Thoracic aorta (tissue), 2 donors: ENCODE measurements at places on chromosomes 6 and 20. TPM values are rescaled to one million over a fixed set of nuclear protein-coding genes. Genes with fewer than 3 reads are reported as not detected.

Gene PSMA7
- total RNA-seq: 228 TPM

Gene ZNF311
- 0.35 TPM for total RNA-seq

GRCh38 chr6:144477856-144478255 is 192.7 kb downstream of the UTRN start:
- H3K27ac ChIP-seq: no peak overlapping the region
- H3K4me1 ChIP-seq: peaks cover 27% of the 10 kb centered on the region
- H3K36me3 ChIP-seq: peaks cover 6% of the 10 kb centered on the region
- no peaks in the 10 kb centered on the region for H3K27me3 ChIP-seq
- no peak overlapping the region for H3K4me3 ChIP-seq

DNA sequence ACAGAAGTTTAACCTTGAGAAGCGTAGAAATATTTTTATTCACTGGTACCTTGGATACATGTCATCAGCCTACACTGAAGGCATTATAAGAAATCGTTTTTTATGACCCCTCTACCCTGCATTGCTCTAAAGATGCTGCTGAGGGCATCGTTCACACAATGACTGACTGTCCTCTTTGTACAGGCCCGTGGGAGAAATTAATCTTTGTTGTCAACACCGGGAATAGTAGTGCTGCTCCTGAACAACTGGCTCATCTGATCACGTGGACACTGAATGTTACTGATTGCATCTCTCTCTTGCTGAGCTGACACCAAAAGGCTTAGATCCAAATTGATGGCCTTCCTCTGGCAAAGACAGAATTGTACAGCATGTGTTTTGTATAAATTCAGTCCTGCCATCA is 157.1 kb upstream of the SMLR1 start:
- H3K27ac ChIP-seq: no peak overlapping the region
- no peaks in the 10 kb centered on the region for H3K36me3 ChIP-seq
- no peaks in the 10 kb centered on the region for H3K27me3 ChIP-seq

DNA sequence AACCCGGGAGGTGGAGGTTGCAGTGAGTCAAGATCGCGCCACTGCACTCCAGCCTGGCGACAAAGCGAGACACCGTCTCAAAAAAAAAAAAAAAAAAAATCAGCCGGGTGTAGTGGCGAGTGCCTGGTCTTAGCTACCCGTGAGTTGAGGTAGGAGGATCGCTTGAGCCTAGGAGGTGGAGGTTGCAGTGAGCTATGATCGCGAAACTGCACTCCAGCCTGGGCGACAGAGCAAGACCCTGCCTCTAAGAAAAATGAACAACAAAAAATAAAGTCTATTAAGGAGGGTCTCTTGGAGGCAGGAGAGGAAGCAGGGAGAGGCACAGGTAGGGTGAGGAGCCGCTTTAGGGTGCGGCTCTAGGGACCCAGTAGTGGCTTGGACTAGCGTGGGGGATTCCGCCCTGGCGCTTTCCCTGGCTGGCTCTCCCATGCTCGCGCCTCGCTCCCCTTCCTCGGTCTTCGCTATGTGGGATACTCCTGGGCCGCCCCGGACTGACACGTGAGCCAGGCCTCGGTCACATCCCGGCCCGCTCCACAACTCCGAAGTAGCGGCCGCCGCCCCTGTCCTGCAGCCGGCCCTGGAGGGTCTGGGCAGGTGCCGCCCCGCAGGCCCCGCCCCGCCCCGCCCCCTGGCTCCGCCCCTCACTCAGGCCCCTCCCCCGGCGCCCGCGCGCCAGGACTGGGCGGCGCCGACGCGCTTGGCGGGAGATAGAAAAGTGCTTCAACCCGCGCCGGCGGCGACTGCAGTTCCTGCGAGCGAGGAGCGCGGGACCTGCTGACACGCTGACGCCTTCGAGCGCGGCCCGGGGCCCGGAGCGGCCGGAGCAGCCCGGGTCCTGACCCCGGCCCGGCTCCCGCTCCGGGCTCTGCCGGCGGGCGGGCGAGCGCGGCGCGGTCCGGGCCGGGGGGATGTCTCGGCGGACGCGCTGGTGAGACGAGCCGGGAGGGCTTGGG is at the start of gene MYBL2:
MYBL2 (plus strand) TSS at position 739 of the 953 bp plus-strand sequence; CDS start at position 909, 170 bp downstream.
- H3K27me3 ChIP-seq: peaks cover 9% of the 10 kb centered on the region
- H3K27ac ChIP-seq: no peak within 1 kb of the TSS
- H3K36me3 ChIP-seq: no peaks in the 10 kb centered on the region

GRCh38 chr6:146420255-146420654 is 123.4 kb upstream of the RAB32 start:
- no peaks in the 10 kb centered on the region for H3K27me3 ChIP-seq
- no peak overlapping the region for H3K27ac ChIP-seq
- no peaks in the 10 kb centered on the region for H3K36me3 ChIP-seq
- DNase-seq: no peak

GRCh38 chr20:19427480-19427879 is 215.0 kb downstream of the SLC24A3 start:
- H3K36me3 ChIP-seq: no peaks in the 10 kb centered on the region
- no peak overlapping the region for H3K27ac ChIP-seq
- no peak overlapping the region for H3K4me3 ChIP-seq
- no peak for DNase-seq
- peaks cover 6% of the 10 kb centered on the region for H3K4me1 ChIP-seq

GRCh38 chr6:102766963-102767362 is 1373.5 kb downstream of the GRIK2 start:
- no peaks in the 10 kb centered on the region for H3K4me1 ChIP-seq
- DNase-seq: no peak
- no peaks in the 10 kb centered on the region for H3K27me3 ChIP-seq
- no peaks in the 10 kb centered on the region for H3K36me3 ChIP-seq

DNA sequence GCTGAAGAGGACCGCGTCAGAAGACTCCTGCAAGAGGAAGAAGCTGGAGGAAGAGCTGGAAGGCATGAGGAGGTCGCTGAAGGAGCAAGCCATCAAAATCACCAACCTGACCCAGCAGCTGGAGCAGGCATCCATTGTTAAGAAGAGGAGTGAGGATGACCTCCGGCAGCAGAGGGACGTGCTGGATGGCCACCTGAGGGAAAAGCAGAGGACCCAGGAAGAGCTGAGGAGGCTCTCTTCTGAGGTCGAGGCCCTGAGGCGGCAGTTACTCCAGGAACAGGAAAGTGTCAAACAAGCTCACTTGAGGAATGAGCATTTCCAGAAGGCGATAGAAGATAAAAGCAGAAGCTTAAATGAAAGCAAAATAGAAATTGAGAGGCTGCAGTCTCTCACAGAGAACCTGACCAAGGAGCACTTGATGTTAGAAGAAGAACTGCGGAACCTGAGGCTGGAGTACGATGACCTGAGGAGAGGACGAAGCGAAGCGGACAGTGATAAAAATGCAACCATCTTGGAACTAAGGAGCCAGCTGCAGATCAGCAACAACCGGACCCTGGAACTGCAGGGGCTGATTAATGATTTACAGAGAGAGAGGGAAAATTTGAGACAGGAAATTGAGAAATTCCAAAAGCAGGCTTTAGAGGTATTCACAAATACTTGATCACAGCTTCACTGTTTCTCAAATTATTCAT is 8.9 kb upstream of the SNRNP48 start:
- no peaks in the 10 kb centered on the region for H3K36me3 ChIP-seq
- H3K4me3 ChIP-seq: no peak overlapping the region
- no peak for DNase-seq
- H3K4me1 ChIP-seq: no peaks in the 10 kb centered on the region
- H3K27me3 ChIP-seq: no peaks in the 10 kb centered on the region
- no peak overlapping the region for H3K27ac ChIP-seq

GRCh38 chr6:6821639-6822261 is 233.2 kb downstream of the LY86 start:
- H3K27ac ChIP-seq: no peak overlapping the region
- no peaks in the 10 kb centered on the region for H3K36me3 ChIP-seq
- no peaks in the 10 kb centered on the region for H3K4me1 ChIP-seq
- no peaks in the 10 kb centered on the region for H3K27me3 ChIP-seq
- no peak for DNase-seq

DNA sequence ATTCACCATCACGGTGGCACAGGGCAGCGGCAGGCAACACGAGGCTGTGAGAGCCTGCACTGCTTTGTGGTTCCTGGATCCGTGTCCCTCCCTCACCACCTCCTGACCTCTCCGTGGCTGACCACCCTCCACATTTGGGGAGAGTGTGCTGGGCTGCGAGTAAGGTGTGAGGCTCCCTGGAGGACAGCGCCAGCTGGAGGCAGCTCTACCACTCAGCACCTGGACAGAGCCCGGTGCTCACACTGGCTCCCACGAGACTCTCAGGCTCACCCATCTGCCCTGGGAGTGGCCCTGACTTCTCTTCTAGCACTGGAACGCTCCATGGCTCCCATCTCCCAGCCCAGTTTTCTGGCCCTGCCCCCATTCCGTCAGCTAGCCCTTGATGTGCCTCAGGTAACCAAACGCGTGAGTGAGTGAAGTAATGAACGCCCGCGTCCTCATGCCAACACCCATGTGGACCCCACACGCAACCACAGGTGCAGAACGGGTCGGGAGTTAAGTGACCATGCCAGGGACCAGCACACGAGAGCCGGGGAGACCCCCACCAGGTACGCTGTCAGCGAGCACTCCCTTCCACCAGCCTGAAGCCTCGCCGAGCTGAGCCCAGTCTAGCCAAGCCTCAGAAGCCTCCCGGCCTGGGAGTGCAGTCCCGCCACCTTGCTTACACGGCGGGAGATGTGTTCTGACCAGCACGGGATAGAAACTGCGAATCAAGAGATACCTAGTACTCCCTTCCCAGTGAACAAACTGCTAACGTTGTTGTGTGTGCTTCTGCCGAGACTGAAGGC is 137.2 kb downstream of the WDR27 start:
- no peak overlapping the region for H3K27ac ChIP-seq
- no peak overlapping the region for H3K4me3 ChIP-seq
- H3K4me1 ChIP-seq: no peaks in the 10 kb centered on the region
- no peaks in the 10 kb centered on the region for H3K27me3 ChIP-seq

GRCh38 chr6:88596801-88597200 is 366.6 kb downstream of the RNGTT start:
- H3K27me3 ChIP-seq: no peaks in the 10 kb centered on the region
- H3K36me3 ChIP-seq: no peaks in the 10 kb centered on the region
- DNase-seq: no peak
- H3K27ac ChIP-seq: no peak overlapping the region
- H3K4me1 ChIP-seq: peaks cover 10% of the 10 kb centered on the region

DNA sequence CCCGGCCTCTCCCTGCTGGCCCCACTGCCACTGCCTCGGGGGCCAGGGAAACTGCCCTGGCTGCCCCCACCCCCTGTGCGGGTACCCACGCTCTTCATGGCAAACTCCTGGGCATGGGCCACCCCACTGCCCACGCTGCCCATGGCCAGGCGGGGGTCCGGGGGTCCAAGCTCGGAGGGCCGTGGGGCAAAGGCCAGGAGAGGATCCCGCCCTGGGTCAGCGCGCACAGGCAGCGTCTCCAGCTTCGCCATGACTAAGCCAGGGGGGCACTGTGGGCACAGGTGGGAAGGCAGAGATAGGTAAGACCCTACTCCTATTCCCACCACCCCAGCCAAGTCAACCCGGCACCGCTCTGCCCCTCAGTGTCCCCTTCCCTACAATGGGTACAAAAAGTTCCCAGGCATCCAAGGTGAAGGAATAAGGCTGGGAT is 6.4 kb downstream of the LZTS3 start:
- H3K4me1 ChIP-seq: peaks cover under 1% of the 10 kb centered on the region
- no peak overlapping the region for H3K27ac ChIP-seq
- no peaks in the 10 kb centered on the region for H3K36me3 ChIP-seq
- H3K4me3 ChIP-seq: no peak overlapping the region
- no peak for DNase-seq

DNA sequence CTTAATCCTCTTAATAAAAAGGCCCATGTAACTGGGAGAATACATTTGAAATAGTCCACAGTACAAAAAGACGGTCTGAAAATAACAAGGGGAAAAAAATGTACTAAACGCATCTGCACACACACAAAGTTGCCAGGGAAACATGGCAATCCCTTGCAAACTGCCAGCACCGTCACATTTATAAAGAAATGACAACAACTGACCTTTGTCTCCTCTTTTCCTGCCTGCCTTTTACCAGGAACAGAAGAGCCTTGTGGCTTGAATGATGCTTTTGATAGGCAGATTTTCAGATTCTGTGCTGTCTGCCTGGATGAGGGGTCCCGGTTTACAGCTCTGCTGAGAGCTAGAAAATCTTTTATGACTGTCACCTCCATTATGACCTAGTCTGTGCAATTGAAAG is 308.6 kb upstream of the ZFP64 start:
- H3K4me1 ChIP-seq: no peaks in the 10 kb centered on the region
- H3K27ac ChIP-seq: no peak overlapping the region

- H3K27ac ChIP-seq: no peak overlapping the region
- H3K27me3 ChIP-seq: no peaks in the 10 kb centered on the region
Measured at GRCh38 chr20:60652046-60652445, 600.0 kb upstream of the CDH4 start.

DNA sequence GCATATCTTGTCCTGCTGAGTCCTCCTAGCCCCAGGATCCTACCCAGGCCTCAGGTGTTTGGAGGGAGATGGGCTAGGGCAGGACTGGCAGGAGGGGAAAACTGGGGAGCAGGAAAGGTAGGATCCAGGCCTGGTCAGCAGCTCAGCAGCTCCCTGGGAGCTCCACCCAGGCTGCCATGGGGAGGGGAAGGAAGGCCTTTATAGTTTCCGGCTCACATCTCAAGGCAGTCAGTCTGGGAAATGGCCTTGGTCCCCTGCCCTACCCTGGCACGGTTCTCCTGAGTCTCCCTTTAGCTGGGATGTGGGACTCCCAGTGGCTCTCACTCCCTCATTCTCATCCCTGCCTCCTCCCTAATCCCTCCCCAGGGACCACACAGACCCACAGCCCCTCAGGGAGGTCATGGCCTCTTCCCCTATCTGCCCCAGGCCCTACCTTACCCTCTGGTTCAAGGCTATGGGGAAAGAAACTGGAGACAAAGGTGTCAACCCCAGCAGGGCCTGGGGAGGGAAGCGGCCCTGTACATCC is 1.6 kb downstream of the SLC44A4 start:
- no peak overlapping the region for H3K27ac ChIP-seq
- no peaks in the 10 kb centered on the region for H3K27me3 ChIP-seq
- no peaks in the 10 kb centered on the region for H3K4me1 ChIP-seq
- DNase-seq: no peak
- H3K36me3 ChIP-seq: peaks cover 18% of the 10 kb centered on the region

DNA sequence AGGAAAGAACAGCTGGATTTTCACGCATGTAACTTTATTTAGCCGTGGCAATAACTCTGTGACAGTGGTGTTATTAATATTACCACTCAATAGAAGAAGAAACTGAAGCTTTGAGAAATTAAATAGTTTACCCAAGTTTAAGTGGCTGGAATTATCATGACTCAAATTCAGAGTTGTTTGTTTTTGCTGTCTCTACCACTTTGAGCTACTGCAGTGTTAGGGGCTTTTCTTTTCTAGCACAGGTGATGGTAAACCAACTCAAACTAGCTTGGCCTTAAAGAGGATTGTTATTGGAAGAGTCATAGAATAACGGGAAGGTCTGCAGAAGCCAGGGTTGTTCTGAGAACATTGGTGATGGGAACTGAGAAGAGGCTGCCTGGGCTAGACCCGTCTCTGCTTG is 66.0 kb upstream of the PREP start:
- no peaks in the 10 kb centered on the region for H3K27me3 ChIP-seq
- no peak overlapping the region for H3K4me3 ChIP-seq
- no peaks in the 10 kb centered on the region for H3K36me3 ChIP-seq
- no peak overlapping the region for H3K27ac ChIP-seq

DNA sequence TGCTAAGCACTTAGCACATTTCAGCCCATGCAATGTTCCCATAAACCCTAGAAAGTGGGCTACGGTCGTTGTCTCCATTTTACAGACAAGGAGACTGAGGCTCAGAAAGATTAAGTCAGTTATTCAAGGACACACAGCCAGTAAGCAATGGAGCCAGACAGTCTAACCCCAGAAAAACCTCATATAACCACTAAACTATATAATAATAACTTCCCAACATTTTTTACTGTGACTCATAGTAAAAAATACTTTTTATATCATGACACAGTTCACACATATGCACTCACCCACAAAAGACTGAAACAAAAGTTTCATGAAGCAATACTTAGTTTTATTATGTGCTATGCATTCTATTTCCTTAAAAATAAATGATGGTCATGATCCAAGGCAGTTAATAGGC is 66.2 kb upstream of the EYA2 start:
- H3K36me3 ChIP-seq: no peaks in the 10 kb centered on the region
- H3K27ac ChIP-seq: no peak overlapping the region
- no peaks in the 10 kb centered on the region for H3K4me1 ChIP-seq
- H3K4me3 ChIP-seq: no peak overlapping the region
- no peak for DNase-seq
